ENCODE measurements at places on chromosomes 6 and 20. TPM values are rescaled to one million over a fixed set of nuclear protein-coding genes. Genes with fewer than 3 reads are reported as not detected.

CDH26 gene
- 0.72 TPM for total RNA-seq

TMEM217 gene
- total RNA-seq: 4.8 TPM

PPP1R3G gene
- 3.4 TPM for total RNA-seq

WFDC10B gene
- total RNA-seq: not detected

PLA2G7 gene
- total RNA-seq: not detected

PDE7B gene
- total RNA-seq: 0.24 TPM

DOK5 gene
- 0.24 TPM for total RNA-seq

NOTCH4 gene
- total RNA-seq: 0.72 TPM

MAS1 gene
- total RNA-seq: under 0.01 TPM

FLRT3 gene
- total RNA-seq: 13.5 TPM

NKX2-2 gene
- total RNA-seq: not detected

ENPP4 gene
- total RNA-seq: 4.3 TPM

FLOT1 gene
- 19.0 TPM for total RNA-seq

SIRPB1 gene
- total RNA-seq: 0.48 TPM

Measured in tracheal epithelial cell (primary cell).